ENCODE measurements at places on chromosomes 12 and 14. TPM values are rescaled to one million over a fixed set of nuclear protein-coding genes. Genes with fewer than 3 reads are reported as not detected.

GRCh38 chr12:112270673-112271072 is 111.6 kb downstream of the HECTD4 start:
- DNase-seq, result no peak

DNA sequence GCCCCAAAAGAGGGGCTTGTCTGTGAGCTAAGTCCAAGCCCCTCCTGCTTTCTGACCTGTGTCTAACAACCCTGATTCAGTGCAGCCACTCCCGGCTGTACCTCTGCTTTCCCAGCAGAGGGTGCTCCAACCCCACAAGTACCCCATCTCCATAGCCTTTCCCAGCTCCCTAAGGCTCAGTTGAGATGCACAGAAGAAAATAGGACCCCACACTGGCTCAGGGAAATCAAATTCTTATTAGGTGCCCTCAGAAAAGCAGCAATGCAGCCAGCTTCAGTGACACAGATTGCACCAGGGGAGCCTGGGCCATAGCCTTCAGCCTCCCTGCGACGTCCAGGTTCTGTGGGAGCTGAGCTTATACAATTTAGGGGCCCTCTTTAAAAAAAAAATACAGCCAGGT is 49.9 kb downstream of the LRRC74A start:
- DNase-seq, result peak; percentile 72

The NOS1 gene
- total RNA-seq, result 0.07 TPM

GRCh38 chr12:122064780-122065588 is 13.6 kb upstream of the MLXIP start:
- peak; percentile 30 for DNase-seq

The ACOT4 gene
- 0.98 TPM for total RNA-seq

DNA sequence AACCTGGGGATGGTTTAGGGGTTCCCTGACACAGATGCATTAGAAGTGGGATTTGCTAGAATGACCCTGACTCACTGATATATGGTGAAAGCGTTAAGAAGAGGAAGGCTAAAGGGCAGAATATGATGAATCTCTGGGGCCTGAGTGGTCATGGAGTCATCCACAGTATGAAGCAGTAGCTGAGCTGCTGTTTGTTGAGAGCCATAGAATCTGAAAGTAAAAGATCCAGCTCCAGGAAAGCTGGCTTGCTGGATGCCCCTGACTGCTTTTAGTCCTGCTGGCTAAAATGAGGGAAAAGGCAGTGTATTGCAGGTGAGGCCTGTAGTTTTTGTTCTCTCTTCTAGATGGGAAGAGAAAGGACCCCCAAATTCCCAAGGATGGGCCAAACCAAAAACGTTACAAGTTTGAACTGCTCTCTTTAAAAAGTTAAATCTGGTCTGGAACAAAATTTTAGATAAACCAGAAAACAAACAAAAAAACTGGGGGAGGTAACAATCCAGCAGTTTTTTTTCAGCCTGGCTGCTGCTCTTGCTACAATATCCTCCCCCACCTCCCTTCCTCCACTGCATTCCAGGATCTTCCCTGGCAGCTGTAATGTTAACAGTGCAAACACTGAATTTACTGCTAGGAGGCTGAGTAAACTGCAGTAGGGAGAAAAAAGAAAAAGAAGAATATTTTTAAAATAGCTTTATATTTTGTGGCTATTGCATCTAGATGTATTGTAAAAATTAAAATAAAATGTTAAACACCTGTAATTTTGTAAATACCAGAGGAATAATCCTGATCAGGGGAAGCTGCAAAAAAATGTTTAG is 16.5 kb downstream of the SEL1L start:
- DNase-seq, result no peak

- no peak for DNase-seq
Measured at GRCh38 chr12:29796823-29797263, 13.1 kb upstream of the TMTC1 start.

DNA sequence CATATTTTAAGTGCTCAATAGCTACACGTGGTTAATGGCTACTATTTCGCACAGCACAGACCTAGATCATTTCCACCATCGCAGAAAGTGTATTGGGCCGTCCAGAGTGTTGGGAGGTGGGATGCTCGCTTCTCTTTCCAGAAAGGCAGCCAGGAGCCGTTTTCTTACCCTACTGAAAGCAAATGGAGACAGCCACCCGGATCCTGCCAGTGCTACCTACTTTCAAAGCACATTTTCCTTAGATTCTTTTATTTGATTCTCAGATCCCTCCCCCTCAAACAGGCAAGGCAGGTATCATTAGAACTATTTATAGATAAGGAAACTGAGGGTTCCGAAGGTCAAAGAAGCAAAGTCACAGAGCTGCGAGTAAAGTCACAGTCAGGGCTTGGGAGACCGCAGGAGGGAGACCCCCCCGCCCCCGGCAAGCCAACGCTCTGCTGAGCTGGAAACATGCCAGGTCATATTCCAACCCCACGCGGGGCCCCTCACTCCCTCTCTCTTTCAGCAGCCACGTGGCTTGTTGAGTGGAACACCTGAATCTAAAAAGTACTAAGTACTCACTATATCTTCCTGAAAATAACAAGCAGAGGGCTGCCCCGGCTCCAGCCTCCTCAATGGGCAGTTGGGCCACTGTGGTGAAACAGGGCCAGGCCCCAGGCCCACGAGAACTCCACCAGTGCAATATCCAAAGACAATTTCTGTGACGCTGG is 36.2 kb downstream of the PRIMA1 start:
- DNase-seq, result no peak

DNA sequence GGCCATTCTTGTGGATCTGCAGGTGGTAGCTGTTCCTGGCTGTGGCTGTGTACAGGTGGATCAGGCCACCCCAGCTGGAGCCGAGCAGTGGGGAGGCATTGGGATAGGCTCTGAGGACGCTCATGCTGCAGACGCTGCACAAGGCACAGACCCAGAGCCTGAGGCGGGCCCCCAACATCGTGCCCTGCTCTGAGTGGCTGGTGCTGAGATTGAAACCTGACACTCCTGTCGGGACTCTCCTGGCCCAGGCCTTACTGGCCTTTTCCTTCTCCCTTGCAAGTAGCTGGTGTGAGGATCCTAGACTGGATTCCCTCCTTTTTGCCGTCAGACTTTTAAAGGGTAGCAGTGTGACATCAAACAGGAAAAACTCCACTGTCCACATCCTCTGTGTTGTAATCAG is at the start of gene FGF23:
Gene FGF23, minus strand, starts transcription at position 308 of the 400 bp plus-strand sequence. Its CDS starts 130 bp downstream, at position 178.
- DNase-seq, result peak; percentile 33

- no peak for DNase-seq
Measured at GRCh38 chr12:41653386-41654326, 465.5 kb downstream of the PDZRN4 start.

DNA sequence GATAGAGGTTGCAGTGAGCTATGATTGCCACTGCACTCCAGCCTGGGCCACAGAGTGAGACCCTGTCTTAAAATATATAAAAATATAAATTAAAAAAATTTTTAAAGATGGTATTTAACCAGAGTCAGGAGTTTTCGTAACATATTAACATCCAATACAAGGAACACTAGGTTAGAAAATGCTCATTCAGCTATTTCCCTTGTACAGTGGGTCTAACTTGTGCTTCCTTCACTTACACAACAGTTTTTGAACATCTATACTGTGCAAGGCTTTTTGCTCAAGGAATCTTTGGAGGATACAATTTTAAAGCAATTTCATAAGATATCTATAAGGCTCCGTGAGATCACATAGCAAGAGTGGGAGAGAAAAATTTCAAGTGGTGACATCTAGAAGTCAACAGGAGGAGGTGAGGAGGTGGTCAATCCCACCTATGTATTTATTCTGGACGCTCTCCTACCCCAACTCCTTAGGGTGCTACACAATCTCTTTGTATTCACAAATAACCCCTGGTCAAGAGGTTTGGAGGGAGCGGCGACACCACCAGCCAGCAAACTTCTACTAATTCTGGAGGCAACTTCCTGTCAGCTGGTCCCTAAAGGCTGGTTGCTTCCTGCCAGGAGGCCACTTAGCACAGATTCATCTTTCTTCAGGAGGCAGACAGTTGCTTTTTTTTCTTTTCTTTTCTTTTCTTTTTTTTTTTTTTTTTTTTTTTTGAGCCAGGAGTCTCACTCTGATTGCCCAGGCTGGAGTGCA is 22.2 kb downstream of the DUSP16 start:
- no peak for DNase-seq

The SMCO3 gene
- not detected for total RNA-seq

DNA sequence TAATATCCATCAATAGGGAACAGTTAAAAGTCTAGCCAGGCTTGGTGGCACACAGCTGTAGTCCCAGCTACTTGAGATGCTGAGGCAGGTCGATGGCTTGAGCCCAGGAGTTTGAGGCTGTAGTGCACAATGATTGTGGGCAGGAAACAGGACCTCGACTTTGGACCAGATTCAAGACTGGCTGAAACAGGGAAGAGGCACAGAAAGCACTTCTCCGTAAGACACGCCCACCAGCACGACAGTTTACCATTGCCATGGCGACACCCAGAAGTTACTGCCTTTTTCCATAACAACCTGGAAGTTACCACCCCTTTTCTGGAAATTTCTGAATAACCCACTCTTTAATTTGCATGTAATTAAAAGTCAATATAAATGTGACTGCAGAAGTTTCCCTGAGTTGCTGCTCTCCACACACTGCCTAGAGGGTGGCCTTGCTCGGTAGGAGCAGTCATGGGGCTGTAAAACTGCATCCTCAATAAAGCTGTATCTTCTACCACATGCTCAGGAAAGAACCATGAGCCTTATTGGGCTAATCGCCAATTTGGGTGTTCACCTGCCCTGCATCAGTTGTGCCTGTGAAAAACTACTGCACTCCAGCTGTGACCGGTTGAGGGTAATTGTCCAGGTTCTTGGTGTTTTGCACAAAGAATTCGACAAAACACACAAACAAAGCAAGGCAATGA is 4.6 kb upstream of the LRRC23 start:
- no peak for DNase-seq

GRCh38 chr12:105107171-105107493 is 399 bp upstream of the WASHC4 start:
- DNase-seq, result no peak

GRCh38 chr14:103713304-103714062 is 1.8 kb downstream of the XRCC3 start:
- no peak for DNase-seq

The ARHGEF40 gene
- total RNA-seq, result 72.7 TPM

The A2ML1 gene
- not detected for total RNA-seq

- peak; percentile 58 for DNase-seq
Measured at GRCh38 chr14:71720978-71721624, 211.1 kb upstream of the RGS6 start.

- no peak for DNase-seq
Measured at GRCh38 chr14:92215579-92215978, 93.8 kb downstream of the CPSF2 start.

The FOXN4 gene
- 1.3 TPM for total RNA-seq

DNA sequence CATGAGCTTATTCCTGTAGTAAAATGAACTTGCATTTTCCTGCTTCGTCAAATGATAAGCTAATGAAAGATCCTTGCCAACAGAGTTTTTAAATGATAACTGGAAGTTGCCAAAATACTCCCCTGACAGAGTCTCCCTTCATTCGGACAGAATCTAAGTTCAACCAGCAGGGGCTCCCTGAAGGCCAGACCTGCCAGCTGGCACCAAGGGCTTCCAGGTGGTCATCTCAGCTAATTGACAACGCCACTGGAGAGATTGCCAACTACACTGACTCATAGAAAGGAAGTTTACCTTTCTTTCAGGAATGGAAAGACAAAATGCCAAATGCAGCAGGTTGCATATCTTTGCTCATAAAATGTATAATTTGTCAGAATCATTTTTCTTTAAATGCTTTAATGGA is 462.8 kb downstream of the GXYLT1 start:
- no peak for DNase-seq

Measured in neural crest cell (in vitro differentiated cells).